Suppressor macrophage (primary cell): ENCODE measurements at places on chromosomes 13 and 19.
A peak's percentile ranks its signal among the peaks of the same experiment; 100 is the strongest.

DNA sequence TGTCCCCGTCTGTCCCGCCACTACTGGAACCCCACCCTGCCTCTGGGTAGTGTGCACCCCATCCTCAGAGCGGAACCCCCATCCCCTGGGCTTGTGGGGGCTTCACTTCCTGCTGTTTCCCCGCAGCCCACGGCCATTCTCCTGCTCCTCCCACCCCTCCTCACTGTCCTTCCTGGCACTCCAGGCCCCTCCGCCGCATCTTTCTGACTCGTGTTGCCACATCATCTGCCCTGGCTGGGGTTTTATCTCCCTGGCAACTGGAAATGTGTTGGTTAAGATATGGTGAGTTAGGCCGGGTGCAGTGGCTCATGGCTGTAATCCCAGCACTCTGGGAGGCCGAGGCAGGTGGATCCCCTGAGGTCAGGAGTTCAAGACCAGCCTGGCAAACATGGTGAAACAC is 37.3 kb downstream of the KDM4B start:
- no peak for DNase-seq

- no peak for DNase-seq
Observed at GRCh38 chr13:108586826-108587225, 42.6 kb upstream of the MYO16 start.

- no peak for DNase-seq
Observed at GRCh38 chr13:24107955-24108614, 52.4 kb upstream of the SPATA13 start.

DNA sequence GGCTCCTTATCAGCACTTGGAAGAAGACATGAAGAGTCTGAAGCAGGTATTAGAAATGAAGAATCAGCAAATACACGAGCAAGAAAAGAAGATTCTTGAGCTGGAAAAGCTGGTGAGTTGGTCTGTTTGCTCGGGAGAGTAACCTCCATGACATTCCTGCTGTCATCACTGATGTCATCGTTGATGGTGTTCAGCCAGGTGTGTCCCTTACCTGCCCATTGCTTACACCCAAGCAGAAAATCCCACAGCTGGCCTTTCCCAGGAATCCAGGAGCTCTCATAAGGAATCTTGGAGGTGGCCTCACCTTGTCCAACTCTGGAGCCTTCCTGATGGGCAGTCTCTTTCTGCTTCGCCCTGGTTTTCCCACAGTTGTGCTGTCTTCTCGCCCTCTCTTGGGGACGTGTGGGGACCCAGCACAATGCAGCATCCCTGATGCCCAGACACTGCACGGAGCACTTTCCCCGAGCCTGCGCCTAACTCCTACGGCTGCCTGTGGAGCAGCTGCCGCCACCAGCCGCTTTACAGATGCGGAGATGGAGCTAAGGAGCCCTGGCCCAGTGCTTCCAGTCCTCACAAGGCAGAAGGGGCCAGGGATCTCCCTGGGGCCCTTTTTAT is 97.0 kb downstream of the SLC7A1 start:
- no peak for DNase-seq

DNA sequence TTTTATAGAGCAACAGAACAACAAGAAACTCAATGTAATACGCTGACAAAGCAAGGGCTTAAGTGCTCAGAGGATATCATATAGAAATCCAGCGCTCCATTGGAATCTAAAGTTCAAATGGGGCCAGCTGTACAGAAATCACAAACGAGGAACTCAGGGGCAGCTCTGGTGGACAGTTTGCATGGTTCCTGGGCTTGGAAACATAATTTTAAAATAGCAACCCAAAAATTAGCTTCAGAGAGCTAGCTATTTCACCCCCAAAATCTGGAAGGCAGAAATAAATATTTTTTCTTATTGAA is 19.2 kb upstream of the LATS2 start:
- no peak for DNase-seq

- DNase-seq = no peak
Observed at GRCh38 chr13:50509167-50509566, 334.3 kb downstream of the DLEU7 start.

GRCh38 chr19:50175924-50176323 is 12.8 kb upstream of the IZUMO2 start:
- no peak for DNase-seq

- DNase-seq = no peak
Observed at GRCh38 chr13:36212789-36213188, 1.6 kb downstream of the SOHLH2 start.

DNA sequence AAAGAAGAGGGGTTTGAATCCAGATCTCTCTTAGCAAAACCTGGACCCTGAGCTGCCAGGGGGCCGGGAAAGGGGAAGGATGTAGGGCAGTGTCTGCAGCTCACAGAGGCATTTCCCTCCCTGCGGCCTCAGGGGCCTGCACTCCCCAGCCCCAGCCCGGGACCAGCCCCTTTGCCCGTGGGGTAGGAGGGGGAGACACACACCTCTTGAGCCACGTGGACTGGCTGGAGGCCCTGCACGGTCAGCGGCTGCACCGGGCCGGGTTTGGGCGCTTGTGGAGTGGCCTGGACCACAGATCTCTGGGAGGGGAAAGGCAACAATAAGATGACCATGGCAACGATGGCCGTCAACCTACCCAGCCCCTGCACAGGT is 26.9 kb downstream of the RFX1 start:
- peak; percentile 36 for DNase-seq

DNA sequence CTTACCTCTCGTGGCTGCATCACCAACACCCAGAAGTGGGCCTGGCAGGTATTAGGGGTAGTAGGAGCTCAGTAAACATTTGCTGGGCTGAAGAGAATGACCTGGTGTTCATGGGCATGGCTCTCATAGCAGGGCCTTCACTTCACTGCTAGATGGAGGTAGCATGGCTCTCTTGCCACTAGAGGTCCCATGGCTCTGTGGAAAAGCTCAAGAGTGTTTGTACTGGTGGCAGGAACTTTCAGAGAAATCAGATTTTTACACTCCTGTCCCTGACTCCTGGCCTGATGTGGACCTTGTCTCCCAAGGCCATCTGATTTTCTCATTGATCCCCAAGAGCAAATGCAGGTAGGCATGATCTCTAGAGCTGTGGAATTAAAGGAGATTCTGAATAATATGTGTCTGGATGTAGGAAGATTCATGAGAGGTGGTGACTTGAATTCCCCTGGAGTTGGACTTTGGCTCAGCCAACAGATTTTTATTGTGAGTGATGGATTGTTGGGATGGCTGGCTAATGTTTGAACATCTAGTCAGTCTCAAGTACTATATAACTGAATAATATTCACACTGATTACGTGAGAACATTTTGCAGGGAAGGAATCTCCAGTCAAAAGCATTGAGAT is 5.7 kb downstream of the ZNF574 start:
- DNase-seq = peak; percentile 48

DNA sequence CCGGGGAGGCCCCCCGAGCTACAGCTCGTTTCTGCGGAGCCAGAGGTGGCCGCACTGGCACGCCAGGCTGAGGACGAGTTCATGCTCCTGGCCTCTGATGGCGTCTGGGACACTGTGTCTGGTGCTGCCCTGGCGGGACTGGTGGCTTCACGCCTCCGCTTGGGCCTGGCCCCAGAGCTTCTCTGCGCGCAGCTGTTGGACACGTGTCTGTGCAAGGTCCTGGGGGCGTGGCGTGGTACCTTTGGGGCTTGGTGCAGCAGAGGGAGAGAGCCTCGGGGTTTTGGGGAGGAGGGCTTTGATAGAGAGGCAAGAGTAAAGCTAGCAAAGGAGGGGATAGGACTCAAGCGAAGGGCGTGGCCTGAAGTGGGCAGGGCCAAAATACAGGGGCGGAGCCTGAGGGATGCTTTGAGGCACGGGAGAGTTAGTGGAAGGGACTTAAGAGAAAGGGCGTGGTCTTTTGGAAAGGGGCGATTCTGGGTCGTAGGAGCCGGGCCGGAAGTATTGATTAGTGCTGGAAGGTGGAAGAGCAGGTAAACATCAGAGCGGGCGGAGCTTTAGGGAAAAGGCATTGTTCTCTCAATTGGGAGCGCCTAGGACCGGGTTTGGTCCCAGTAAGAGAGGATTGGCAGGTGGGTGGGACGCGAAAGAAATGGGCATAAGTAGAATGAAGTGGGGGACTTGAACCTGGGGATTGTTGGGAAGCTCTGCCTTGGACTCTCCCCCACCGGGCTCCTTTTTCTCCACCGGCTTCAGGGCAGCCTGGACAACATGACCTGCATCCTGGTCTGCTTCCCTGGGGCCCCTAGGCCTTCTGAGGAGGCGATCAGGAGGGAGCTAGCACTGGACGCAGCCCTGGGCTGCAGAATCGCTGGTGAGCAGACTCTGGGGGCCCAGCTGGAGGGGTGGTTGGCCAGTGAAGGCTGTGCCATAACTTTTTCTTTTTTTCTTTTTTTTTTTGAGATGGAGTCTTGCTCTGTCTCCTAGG is 1.2 kb downstream of the PPM1N start:
- peak; percentile 45 for DNase-seq
